Gastroesophageal sphincter (tissue), 4 donors: ENCODE measurements at places on chromosomes 3 and 15.

- no peak for ATAC-seq
Measured at GRCh38 chr3:10370429-10370828, 49.5 kb upstream of the SEC13 start.

DNA sequence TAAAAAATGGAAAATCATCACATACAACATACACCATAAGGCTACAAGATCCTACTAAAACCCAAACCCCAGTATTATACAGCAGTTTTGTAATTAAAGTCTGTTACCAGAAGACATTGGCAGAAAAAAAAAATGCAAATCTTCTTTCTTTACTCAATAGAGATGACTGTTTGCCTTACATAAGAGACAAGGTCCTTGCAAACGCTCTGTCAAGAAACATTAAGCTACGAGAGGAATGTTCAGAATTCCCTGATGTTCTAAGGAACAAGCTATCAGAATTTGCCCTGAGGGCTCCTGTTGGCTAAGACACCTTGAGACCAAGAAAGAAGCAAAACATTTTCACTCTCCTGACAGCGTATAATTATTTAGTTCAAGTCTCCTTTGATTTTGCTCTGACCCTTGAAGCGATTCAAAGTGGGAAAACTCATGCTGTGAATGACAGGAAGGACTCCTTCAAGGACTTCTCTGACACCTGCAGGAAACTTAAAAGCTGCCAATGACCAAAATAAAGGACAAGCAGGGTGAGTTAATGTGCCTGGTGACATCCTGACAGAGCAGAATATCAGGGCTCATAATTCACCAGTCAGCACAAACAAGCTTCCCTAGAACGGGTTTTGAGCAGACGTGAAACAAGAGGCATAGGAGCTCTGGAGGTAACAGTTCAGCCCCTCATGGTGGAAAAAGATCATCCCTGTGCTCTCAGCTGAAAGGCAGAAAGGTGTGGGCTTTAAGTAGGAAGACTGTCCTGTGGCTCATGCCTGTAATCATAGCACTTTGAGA is 2.5 kb downstream of the SCAMP2 start:
- ATAC-seq = no peak

- ATAC-seq = no peak
Measured at GRCh38 chr3:126100634-126101301, 16.8 kb upstream of the SLC41A3 start.

DNA sequence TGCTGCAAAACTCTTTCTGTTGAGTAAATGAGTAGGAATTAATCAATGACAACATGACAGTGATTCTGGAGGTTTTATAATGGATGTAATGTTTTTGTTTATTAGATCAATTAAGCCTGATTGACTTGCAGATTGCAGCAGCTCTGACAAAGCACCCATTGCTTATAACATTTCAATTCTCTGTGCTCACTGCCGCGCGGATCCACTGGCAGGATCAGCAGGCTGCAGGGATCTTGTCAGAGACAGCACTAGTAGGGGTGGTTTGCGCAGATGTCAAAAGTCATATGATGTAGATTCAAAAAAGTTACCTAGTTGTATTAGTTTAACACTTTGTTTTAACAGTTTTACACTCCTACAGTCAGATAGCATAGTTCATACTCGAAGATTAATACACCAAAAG is 93.4 kb downstream of the MBNL1 start:
- no peak for ATAC-seq

- peak; percentile 48 for ATAC-seq
Measured at GRCh38 chr15:73927476-73928240, 1.4 kb downstream of the LOXL1 start.

DNA sequence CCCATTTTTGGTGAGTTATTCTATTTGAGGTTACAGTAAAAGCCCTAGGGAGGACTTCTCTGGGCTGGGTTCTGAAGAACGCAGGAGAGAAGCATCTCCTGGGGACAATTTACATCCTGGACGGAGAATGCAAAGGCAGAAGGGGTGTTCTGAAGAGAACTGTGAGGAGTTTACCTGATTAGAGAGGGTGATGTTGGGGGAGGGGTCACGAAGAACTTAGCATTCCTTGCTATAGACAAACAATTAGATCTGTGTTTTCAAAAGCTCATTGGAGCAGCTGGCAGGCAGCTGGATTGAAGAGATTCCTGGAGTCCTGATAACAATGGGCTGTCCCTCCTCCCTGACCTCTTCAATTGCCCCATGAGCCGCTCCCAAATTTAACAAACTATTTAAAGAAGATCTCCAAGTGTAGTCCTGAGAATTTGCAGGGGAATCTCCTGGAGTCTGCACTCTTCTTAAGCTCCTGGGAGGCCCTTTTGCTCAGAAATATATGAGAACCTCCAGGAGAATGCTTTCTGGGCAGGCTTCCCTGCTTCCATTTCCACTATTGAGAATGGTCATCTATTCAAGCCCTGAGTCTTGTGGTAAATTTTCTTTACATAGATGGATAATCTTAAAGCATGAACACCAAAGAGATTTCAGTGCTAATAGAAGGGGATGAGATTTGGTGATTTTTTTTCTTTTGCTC is 55.3 kb downstream of the ARHGAP31 start:
- no peak for ATAC-seq
